Type B pancreatic cell (in vitro differentiated cells): ENCODE measurements at places on chromosomes 1 and 21. TPM values are rescaled to one million over a fixed set of nuclear protein-coding genes. Genes with fewer than 3 reads are reported as not detected.

Gene THEMIS2
- total RNA-seq: 0.98 and 3.1 TPM in 2 replicates

Gene ADORA1
- total RNA-seq: 0.40 and 2.7 TPM in 2 replicates

Gene C1orf141
- total RNA-seq: not detected in 2 replicates

Gene EPB41
- total RNA-seq: 76.1 and 82.9 TPM in 2 replicates

Gene GJC2
- total RNA-seq: 0.76 and 1.3 TPM in 2 replicates

Gene SMIM11
- total RNA-seq: 11.0 and 14.1 TPM in 2 replicates

Gene RSPO1
- 0.26 and 1.4 TPM in 2 replicates for total RNA-seq

Gene TMPRSS3
- 0.74 and 1.3 TPM in 2 replicates for total RNA-seq

Gene PRPF38B
- total RNA-seq: 37.3 and 45.6 TPM in 2 replicates

Gene INAVA
- 37.6 and 38.4 TPM in 2 replicates for total RNA-seq
